ENCODE measurements at places on chromosomes 16 and 17.
A peak's percentile ranks its signal among the peaks of the same experiment; 100 is the strongest.

DNA sequence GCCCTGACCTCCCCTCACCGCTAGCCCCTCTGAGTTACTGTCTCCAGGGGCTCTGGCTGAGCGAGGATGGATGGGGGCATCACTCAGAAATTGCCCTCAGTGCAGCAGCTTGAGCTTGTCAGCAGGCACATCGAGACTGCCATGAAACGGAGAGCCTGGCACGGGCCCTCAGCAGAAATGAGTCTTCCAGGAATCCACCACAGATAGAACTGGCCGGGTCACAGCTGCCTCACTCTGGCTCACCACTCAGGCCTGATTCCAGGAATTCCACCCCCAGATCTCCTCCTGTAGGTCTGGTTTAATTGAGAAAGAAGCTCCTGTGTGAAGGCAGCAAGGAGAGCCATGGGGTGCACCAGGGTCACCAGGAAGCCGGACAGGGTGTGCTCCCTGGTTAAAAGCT is 85.5 kb downstream of the GSG1L start:
- DNase-seq, result no peak

GRCh38 chr17:49822829-49823228 is 25.0 kb downstream of the TAC4 start:
- DNase-seq, result no peak

GRCh38 chr17:49249292-49249794 is 18.8 kb upstream of the PHOSPHO1 start:
- DNase-seq, result no peak

DNA sequence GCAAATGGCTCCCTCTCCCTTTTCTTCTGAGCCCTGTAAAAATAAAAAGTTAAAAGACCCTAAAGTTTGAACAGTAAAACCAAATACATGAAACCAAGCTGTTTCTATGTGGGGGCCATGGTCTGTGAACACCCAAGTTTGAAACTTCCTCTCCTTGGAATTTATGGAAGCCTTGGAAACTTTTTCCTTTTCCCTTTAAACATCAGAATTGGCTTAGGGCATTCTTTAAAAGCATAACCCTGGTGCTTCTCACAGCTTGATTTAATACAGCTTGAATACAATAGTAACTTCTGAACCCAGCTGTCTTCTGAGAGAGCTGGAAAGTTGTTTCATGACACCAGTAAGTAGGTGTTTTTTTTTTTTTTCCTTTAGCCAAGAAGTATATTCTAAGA is 26.5 kb downstream of the NKD1 start:
- no peak for DNase-seq

GRCh38 chr17:64056269-64057005 is 36.0 kb upstream of the ICAM2 start:
- no peak for DNase-seq

- peak; percentile 66 for DNase-seq
Measured at GRCh38 chr17:49227436-49228261, 2.9 kb downstream of the PHOSPHO1 start.

GRCh38 chr17:48064638-48065037 is 16.5 kb downstream of the NFE2L1 start:
- DNase-seq, result no peak

- no peak for DNase-seq
Measured at GRCh38 chr17:7083592-7083991, 3.5 kb upstream of the CLEC10A start.

DNA sequence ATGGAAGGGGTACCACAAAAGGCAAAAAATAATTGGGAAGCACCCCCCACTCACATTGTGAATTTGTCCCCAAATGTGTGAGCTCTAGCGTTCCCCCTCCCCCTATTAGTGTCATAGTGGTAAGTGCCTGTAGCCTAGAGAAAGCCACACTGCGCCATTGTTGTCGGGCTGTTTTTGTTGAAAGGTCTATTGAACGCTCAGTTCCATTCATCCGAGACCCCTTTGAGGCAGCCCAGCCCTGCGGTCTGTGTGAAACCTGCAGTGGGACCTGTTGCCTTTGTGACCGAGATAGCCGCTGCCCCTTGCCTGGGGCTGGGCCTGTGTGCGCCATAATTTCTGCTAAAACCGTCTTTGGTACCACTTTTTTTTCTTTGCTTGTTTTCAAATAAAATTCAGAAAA is 3.0 kb downstream of the JPT2 start:
- no peak for DNase-seq

DNA sequence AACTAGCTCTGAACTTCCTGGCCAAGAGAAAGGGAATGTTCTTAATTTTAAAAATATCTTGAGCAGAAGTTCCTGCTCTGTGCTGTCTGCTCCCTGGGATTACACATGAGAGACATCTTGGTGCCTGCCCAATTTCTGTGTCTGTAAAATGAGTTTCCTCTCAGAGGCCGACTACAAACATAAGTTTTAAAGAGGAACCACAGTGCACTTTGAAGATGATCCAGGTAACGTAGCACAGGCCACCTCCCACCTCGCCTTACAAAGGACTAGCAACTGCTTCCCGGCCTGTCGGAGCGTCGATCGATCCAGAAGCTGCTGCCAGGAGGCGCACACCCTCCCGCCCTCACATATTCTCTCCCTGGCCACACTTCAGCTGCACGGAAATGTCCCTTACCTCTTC is 55.0 kb upstream of the ATP2A3 start:
- DNase-seq, result no peak

Measured in stimulated activated CD8-positive, alpha-beta memory T cell treated with anti-CD3 and anti-CD28 coated beads, Interleukin-4, amount 100 ng/mL, for 1 hour (primary cell).